ENCODE measurements at places on chromosomes 12 and 14.

- peak; percentile 26 for DNase-seq
These were observed 3.2 kb downstream of the SNAPC1 start for GRCh38 chr14:61765225-61765943.

- no peak for DNase-seq
These were observed 92.5 kb downstream of the DUSP6 start for GRCh38 chr12:89259821-89260220.

GRCh38 chr12:25995906-25996305 lies 37.4 kb downstream of the RASSF8 start:
- no peak for DNase-seq

DNA sequence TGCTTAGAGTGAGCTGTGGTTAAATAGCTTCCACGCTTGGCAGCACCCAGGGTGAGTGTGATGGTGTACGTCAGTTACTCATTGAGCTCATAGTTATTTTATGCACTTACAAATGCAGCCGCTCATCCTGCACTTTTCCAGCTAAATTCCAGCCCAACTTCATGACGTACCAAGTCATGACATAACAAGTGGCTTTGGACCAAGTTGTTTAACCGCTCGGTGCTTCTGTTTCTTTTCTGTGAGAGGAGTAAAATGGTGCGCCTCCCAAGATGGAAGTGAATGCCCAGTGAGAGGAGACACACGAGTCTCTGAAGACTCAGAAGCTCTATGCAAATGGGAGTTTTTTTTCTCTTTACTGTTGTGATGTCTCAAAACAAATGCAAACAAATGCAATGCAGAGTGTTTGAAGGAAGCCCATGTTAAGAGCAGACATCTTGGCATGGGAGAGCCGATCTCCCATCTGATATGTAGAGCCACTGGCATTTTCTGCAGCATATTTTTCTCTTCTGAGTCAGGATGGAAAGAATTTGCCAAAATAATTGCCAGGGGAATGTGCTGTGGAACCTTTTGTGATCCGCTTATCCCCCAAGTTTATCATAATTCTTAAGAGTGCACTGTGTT lies 72.2 kb downstream of the FBXW8 start:
- DNase-seq, result no peak

GRCh38 chr12:44357494-44357893 lies 518.6 kb downstream of the NELL2 start:
- DNase-seq, result no peak

GRCh38 chr12:82461836-82462235 lies 103.5 kb downstream of the METTL25 start:
- DNase-seq, result peak; percentile 63
